ENCODE measurements at places on chromosomes 6 and 20.

DNA sequence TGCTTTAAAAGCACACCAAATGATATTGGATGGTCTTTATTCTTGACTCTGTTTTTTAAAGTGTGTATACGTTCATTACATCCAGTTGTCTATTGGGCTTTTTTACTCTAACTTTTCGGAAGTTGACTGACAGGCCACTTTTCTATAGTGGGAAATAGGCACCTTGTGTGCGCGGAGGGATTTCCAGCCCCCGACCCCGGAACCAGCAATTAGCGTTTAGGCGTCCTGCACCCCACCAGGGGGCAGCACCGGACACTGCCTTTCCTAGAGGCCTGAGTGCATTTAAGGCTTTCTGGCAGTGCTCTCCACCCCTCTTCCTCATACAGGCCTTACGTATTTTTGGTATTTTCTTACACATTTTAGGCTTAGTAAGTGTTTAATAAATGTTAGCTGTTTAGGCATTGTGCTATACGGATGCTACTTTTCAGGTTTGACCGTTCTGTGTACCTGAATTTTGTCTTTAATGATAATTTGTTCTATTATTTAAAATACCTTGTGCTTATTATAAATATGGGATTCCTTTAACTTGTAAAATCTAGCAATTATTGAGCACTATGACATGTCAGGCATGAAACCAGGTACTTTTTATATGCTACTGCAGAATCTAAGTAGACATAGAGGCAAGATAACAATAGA lies 231.8 kb downstream of the BCKDHB start:
- no peak for DNase-seq

DNA sequence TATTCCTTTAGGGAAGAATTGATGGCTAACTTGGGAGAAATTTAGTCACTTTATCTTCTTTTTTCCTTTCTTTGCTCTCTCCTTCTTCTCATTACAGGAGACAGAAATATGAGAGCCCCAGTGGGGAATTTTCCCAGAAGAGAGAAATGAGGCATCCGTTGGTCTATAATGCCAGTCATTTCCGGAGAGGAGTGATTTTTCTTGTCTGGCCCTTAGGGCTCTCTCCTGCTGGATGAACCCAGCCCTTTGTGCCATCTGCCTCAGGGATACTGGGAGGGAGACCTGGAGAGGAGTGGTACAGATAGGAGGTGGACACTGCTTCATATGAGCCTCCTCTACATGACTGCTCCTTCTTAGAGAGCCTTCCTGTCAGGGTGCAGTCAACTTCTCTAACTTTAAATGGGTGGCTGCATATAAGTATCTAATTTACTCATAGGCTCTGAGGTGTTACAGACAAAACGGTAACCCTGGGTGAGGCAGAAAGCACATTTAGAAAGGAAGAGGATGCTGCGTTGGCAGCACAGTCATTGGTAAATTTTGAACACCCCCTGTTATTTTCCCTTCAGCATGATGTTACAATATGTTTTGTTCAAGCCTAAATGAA lies 21.9 kb downstream of the RIMS1 start:
- no peak for DNase-seq

DNA sequence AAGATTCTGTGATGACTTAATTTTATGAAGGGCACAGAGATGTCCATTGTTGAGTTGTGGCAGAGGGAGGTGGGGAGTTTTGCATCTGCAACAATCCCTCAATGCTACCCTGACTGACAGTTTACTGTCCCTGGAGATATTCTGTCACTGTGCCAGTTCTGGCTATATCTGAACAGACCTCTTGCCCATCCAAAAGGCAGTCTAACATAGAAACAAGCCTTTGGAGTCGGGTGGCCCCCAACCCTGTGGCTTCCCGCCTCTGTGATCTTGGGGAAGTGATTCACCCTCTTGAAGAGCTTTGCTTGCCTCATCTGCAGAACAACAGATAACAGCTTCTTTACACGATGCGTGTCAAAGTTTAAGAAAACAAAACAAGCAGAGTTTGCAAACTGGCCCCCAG lies 3.8 kb upstream of the E2F1 start:
- no peak for DNase-seq

GRCh38 chr6:162705736-162706135 lies 21.8 kb downstream of the PRKN start:
- no peak for DNase-seq

DNA sequence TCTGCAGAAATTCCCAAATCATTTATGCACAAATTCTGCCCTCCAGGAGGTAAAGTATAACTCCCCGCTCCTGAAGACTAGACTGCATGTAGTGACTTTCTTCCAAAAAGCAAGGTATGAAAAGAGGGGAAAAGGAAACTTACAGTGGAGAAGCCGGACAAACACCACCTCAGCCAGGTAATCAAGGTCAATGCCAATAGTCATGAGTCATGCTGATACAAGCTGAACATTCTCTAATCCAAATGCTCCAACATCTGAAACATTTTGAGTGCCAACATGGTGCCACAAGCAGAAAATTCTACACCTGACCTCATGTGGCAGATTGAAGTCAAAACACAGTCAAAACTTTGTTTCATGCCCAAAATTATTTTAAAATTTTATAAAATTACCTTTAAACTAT lies 165.6 kb downstream of the FOXA2 start:
- DNase-seq = no peak
